ENCODE measurements at places on chromosomes 4 and X. TPM values are rescaled to one million over a fixed set of nuclear protein-coding genes. Genes with fewer than 3 reads are reported as not detected.
A peak's percentile ranks its signal among the peaks of the same experiment; 100 is the strongest.

- DNase-seq: peak; percentile 54
Observed at GRCh38 chrX:153766098-153766817, 2.2 kb downstream of the PLXNB3 start.

GRCh38 chrX:112766774-112767173 lies 73.9 kb downstream of the AMOT start:
- no peak for DNase-seq

DNA sequence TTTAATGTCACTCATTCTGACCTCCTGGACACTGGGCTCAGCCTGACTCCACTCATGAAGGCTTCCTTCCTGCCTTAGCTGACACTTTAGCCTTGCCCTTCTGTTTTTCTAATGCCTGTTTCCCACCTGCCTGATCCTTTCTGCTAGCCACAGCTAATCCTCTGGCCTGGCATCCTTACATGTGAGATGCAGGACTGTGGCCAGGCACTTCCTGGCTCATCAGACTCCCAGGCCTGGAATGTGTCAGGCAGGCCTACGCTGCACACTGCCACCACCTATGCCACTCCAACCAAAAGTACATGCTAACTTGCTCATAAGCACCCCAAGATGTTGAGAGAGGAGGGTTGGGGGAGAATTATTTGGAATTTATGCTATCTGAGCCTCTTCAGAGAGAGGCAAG lies 138.8 kb upstream of the NALF2 start:
- no peak for DNase-seq

Gene AFM
- total RNA-seq: not detected

DNA sequence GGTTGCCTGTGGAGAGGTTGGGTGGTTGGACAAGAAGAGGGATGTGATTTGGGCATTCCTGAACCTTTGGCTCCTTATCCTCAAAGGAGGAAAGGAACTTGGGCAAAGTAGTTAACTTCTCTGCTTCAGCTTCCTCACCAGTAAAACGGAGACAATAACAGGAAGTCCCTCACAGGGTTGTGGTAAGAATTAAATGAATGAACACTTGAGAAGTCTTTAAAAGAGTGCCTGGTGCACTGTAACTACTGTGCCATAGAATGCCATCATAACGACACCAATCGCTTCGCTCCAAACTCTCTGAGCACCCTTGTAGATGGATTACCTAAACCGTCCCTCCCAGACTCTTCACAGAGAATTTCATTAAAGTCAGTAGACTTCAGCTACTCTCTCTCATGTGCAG lies 10.5 kb downstream of the ZCCHC18 start:
- no peak for DNase-seq

Gene PYURF
- 46.3 TPM for total RNA-seq

DNA sequence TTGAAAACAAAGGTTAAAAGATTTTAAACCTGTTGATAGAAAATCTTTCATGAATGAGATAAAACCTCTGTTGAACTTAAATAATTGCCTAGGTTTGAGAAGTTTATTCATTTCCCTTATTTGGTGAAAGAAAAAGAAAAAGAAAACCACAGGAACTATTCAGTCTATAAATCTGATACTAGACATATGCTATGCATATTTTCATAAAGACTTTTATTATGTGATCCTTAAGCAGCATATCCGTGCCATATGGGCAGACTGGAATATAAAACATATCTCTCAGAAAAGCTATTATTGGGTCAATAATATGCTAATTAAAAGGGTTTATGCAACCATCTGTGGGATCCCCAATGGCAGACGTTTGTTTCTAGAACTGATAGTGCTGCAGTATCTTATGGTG lies 178.7 kb downstream of the RASL11B start:
- no peak for DNase-seq

Gene P2RY8
- total RNA-seq: 19.5 TPM

- no peak for DNase-seq
Observed at GRCh38 chrX:71128166-71128833, 9.9 kb downstream of the MED12 start.

Gene MUC7
- not detected for total RNA-seq

DNA sequence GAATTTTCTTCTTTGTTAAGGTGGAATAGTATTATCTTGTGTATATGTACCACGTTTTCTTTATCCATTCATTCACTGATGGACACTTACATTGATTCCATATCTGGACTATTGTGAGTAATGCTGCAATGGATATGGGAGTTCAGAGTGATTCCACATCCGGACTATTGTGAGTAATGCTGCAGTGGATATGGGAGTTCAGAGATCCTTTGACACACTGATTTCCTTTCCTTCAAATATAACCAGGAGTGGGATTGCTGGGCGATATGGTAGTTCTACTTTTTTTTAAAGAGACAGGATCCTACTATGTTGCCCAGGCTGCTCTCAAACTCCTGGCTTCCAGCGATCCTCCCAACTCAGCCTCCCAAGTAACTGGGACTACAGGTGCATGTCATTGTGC lies 12.1 kb downstream of the TMEM156 start:
- DNase-seq: no peak

Gene CENPU
- total RNA-seq: 60.2 TPM

DNA sequence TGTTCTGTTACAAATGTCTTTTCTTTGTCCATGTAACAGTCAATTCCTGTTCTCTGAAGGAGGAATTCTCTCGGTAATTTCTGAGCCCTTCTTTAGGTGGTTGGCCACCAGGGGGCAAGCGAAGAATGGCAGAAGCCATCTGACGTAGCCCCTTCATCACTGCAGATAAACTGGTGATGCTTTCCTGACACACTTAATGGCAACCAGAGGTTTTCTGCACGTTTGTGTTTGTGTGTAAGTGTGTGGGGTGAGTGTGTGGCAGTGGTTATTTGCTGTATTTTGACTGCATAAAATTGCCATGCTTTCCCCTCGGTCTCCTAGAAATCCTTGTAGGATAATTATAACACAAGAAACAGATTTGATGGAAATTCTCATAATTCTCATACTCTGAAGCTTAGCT lies 64.8 kb upstream of the STOX2 start:
- DNase-seq: peak; percentile 77

DNA sequence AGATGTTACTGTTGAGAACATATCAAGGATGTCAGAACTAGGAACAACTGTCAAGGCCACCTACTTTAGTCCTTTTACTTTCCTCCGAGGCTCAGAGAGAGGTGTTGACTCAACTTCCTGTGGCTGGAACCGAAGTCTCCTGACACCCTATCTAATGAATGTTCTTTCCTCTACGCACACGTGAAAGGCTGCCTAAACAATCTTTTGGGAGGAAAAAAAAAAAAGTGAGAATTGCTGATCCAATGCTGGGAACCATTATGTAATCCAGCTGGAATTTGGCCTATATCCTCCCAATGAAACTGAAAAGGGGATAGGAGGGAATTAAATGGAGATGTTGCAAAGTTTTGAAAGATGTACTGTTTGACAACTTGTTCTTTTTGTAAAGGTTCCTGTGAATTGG lies 8.3 kb upstream of the MAP7D3 start:
- no peak for DNase-seq

- no peak for DNase-seq
Observed at GRCh38 chr4:126038502-126039144, 723.9 kb downstream of the FAT4 start.

DNA sequence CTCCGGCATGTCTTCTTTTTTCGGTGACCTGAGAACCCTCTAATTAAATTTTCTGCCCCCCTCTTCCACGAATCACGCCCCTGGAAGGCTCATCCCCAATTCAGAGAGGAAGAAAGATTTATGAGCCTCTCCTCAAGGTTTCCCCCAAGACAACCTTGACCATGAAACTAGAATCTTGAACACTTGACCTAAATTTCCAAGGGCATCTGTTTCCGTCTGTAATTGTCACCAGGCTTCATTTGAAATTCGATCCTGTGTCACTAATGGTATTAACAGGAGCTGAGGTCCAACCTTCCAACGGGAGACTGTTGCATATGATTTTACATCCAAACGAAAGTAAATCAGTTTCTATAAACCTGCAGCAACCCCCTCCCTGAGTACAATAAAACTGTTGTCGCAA lies 139.9 kb upstream of the ZIC3 start:
- DNase-seq: no peak

- DNase-seq: no peak
Observed at GRCh38 chr4:23441530-23442069, 448.2 kb downstream of the PPARGC1A start.

GRCh38 chr4:40515037-40515397 lies 114.6 kb downstream of the RBM47 start:
- DNase-seq: no peak

DNA sequence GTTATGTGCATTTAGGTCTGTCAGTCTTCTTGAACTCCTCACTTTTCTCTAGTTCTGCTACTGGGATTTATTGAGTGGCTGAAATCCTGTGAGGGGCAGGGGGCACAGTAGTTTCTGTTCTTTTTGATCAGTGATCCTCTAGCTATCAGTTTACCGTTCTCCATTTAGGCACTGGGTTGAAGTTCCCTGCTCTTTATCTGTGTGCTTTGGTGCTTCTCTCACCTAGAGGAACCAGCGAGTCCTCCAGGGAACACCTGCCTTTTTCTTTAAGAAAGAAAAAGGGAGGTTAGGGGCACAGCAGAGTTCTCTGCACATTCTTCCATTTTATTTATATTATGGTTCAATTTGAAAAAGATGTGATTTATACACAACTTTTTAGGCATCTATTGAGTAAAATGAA lies 503.0 kb upstream of the AGA start:
- no peak for DNase-seq

- DNase-seq: no peak
Observed at GRCh38 chrX:121301356-121301755, 253.9 kb downstream of the GLUD2 start.

GRCh38 chr4:152090543-152090942 lies 329.7 kb upstream of the GATB start:
- DNase-seq: no peak

Gene OPN1MW
- not detected for total RNA-seq

DNA sequence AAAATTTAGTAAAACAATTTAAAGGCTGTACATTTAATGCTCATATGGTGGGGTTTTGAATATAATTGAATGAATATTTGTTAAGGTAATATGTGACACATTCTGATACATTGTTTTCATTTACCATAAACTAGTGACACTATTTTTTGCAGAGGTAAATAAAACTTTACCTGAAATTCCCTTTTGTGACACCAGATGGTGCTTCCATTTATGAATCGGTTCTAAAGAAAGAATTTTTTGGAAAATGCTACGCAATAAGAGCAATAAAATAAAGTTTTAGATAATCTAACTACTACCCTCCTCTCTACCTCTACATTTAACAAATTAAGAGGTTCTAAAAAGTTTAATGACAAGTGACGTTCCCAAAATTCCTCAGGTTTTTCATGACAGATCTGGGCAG lies 448.9 kb downstream of the MAGEB5 start:
- no peak for DNase-seq

Gene KIAA1210
- not detected for total RNA-seq

- no peak for DNase-seq
Observed at GRCh38 chr4:110625576-110626257, 2.8 kb upstream of the PITX2 start.

DNA sequence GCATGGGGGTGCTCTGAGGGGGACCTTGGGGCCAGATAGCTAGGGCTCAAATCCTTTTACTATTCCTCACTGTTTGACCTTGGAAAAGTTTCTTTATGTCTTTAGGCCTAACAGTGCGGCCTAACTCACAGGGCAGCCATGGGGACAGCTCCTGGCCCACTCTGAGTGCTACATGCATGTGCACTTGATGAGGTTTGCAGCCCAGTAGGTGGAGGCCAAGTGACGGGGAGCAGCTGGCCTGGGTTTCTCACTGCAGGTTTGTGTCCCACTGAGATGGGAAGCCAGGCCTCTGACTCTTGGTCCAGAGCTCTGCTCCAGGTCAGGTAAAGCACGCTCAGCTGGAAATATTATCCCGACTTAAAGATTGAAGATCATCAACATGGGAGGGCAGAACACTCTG lies 102.8 kb downstream of the SLC2A9 start:
- DNase-seq: no peak

DNA sequence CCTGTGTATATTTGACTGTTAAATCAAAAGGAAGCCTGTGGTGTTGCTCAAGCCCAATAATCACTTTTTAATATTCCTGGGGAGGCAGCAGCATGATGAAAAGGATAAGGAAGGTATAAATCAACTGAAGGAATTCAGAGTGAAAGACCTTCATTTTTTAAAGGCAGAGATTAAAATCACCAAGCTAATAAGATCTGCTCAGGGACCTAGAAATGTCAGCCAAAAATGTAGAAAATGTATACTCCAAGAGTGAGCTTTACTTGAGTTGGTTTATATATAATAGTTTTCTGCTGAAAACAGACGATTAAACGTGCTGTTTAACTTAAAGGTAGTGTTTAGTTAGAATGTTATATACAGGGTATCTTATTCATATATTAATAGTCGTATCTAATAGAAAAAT lies 549.3 kb downstream of the IQCM start:
- DNase-seq: no peak

DNA sequence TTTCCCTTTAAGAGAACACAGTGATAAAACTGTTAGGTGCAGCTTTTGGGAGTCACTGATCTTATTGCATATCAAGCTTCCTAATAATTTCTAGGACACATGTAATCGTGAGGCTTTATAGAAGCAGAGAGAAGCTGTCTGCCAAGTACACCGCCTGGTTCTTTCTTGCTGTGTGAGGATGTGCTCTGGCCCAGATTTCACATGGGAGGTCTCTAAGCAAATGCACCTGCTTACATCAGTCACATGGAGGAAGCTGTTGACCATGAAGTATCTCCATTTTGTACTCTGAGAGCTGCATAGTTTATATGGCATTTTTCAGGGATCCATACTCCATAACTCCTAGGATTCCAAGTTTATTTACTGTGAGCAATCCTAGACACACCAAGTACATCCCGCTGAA lies 37.1 kb downstream of the RGS12 start:
- no peak for DNase-seq

- no peak for DNase-seq
Observed at GRCh38 chr4:88112856-88113255, 45.6 kb downstream of the ABCG2 start.

Gene LINC00632
- not detected for total RNA-seq

DNA sequence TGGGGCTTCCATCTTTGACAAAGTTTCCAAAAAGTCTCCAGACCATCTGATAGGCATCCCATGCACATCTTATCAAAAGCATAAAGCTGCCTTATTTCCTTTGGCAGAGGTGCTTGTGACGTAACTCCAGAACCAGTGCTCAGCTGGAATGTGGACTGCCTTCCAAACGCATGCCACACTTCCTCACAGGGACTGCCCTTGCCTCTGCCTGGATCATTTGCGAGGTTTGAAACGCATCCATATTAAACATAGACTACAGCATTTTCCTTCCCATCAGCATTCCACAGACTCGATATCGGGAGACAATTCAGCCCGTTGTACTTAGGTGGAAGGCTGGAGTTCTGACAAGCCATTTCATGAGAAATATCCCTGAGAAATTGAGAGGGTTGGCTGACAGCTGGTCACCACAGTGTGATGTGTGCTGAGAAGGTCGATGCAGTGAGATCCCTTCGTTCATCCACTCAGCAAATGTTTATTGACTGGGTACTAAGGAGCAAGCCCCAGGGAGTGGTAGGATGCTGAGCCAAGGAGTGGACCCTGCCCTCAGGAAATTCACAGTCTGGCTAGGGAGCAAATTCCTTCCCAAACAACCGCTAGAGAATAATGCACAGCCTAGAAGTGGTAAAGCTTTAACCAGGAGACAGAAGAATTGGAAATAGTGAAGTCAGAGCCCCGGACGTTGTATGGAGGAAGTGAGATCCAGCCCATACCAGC lies 376.0 kb downstream of the BCOR start:
- DNase-seq: no peak

GRCh38 chr4:57064811-57065711 lies 45.1 kb downstream of the IGFBP7 start:
- DNase-seq: no peak

Gene CT45A1
- not detected for total RNA-seq

Data from natural killer cell treated with Interleukin-12 subunit alpha and Interleukin-12 subunit beta and Interleukin-15 and Interleukin-18, amount 100 ng/mL, for 72 hours (primary cell).